ENCODE measurements at places on chromosomes 6 and 20.

DNA sequence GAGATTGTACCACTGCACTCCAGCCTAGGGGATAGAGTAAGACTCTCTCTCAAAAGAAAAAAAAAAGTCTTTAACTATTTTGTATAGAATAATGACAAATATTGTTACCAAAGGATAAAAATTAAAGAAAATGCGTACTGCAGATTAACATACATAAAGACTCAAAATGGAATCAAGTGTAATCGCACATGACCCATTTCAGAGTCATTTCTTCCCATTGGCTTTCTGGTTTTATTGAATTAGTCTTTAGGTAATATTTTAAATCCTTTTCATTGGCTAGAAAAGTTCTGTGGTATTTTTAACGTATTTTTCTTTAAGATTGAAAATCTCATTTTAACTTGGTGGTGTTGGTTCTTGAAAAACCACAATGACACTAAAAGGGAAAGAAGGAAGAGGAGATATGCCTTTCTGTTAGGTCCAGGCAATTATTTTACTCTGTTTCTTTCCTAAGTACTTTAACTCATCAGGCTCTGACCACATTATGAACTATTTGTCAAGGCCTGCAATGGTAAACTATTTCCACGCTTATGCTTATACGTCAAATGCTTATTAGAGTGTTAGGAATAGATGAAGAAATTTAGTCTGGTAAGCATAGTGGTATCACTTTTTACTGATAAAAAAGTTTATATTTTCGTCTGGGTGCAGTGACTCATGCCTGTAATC is 52.3 kb downstream of the PLEKHG1 start:
- no peak for DNase-seq

DNA sequence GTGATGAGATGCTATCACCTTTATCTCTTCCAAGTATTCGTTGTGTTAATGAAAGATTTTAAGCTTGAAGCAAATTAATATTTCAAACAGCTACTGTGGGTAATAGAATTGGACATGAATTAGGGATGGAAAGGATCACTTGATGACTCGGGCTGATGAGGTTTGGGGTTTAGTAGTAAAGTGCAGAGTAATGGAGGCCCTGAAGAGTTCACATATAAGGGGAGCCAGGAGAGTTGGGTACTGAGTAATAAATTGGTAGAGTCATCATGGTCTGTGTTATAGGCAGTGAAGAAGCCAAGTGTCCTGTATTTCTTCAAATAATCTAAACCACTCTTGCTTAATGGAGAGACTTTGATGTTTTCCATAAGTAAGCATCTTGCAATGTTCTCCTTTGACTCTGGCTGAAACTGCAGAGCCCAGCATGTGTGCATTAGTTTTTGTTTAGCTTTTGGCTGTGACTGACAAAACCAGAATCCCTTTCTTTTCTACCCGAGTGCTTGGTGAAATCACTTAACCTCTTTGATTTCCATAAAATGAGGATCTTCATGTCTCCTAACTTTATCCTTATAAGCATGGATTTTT is 57.6 kb downstream of the L3MBTL3 start:
- no peak for DNase-seq

DNA sequence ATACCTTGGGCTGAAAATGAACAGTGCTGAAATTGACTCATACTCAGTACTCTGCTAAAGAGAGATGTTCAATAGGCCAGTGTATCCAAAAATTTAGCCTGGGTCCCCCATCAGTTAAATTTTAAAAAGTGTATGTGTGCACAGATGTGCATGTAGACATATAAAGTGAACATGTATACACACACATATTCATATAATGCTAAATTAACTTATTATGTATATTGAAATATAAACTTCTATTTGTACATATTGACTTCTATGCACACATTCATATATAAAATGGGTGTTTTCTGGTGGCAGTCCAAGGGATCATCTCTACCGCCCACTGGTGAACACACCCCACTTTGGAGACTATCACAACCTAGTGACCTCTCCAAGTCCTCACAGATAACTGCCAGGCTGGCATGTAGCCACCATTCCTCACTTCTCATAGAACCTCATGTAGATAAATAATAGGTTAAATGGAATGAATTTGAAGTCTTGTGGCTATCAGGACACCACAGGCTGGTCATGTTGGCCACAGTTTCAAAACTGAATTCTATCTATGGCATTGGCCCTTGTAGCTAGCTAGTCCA is 8.8 kb downstream of the SLC22A16 start:
- no peak for DNase-seq

DNA sequence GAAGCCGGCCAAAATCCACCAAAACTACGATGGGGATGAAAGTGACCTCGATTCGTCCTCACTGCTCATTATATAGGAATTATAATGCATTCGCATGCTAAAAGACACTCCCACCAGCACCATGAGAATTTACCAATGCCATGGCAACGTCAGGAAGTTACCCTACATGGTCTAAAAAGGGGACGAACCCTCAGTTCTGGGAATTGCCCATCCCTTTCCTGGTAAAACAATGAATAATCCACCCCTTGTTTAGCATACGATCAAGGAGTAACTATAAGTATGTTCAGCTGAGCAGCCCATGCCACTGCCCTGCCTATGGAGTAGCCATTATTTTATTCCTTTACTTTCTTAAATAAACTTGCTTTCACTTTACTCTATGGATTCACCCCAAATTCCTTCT is 20.1 kb upstream of the FAM110A start:
- no peak for DNase-seq

DNA sequence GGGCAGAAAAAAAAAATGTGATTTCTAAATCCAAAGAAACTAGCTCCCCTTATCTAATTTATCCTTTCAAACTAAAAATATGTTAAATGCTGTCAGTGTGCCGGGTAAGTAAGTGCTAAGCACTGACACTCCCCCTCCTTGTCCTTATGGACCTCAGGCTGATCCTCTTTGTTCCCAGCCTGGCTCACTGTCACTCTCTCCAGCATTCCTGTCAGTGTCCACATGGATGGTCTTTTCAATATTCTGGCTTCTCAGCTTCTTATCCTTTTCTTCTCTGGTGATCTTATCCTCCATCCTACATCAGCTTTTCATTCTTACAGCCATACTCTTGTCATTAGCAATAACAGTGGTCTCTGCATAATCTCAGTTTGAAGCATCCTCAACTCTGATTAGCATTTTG is 55.0 kb downstream of the BCKDHB start:
- no peak for DNase-seq

DNA sequence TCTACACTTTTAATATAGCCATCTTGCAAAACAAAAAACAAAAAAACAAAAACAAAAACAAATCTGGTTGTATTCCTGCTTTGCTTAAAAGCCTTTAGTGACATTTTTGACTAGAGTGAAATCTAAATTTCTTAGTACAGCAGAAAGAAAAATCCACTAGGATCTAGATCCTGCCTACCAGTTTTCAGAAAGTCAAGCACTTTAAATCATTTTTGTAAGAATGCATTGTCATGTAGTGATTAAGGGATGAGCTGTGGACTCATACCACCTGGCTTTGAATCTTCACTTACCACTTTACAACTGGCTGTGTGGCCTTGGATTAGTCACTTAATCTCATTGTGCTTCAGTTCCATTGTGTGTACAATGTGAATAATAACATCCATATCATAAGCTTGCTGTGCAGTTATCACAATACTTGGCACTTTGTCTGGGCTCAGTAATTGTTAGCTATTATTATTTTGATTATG is 4.0 kb downstream of the MKKS start:
- DNase-seq, result no peak

- no peak for DNase-seq
Measured at GRCh38 chr6:16828058-16828457, 66.8 kb upstream of the ATXN1 start.

- no peak for DNase-seq
Measured at GRCh38 chr6:20467437-20467836, 65.8 kb downstream of the E2F3 start.

DNA sequence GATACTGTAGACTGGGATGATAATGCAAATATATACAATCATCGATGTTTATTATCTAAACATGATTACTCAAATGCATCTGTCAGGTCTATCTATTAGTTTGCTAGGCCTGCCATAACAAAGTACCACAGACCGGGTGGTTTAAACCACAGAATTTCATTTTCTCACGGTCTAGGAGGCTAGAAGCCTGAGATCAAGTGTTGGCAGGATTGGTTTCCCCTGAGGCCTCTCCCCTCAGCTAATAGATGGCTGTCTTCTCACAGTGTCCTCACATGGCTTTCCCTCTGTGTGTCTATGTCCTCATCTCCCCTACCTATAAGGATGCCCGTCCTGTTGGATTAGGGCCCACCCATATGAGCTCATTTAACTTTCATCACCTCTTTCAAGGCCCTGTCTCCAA is 512.6 kb upstream of the SLC35B3 start:
- DNase-seq, result no peak

- no peak for DNase-seq
Measured at GRCh38 chr6:115733426-115733825, 327.3 kb downstream of the FRK start.

DNA sequence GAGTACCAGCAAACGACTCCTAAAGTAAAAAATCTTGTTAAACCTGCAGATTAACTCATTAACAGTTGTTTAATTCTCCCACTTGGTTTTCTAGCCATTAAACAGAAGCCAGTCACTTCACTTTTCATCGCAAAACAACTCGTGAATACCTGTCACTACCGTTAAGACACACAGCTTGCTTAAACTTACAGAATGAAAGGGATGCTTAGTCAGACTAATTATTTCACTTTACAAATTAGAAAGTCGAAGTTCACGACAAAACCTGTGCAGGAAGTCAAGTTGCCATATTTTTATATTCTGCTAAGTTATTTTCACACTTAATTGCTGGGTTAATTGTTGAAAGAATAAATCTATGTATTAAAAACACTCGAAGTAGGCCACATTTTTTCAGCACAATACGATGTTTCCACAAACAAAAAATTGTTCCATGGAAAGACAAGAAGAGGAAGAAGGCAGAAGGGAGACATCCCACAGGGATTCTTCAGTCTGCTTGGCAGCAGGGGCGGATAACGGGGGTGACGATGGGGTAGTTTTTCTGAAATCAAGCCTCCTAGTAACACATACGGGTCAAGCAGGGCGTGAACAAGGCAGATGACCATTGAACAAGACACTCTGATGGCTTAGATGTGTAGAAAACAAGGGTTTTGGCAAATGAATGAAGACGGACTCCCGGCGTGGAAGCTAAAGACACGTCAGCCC is 933 bp downstream of the SSR1 start:
- no peak for DNase-seq

GRCh38 chr6:8905757-8906156 is 470.4 kb upstream of the SLC35B3 start:
- no peak for DNase-seq

- no peak for DNase-seq
Measured at GRCh38 chr6:113500221-113500620, 356.9 kb upstream of the MARCKS start.

DNA sequence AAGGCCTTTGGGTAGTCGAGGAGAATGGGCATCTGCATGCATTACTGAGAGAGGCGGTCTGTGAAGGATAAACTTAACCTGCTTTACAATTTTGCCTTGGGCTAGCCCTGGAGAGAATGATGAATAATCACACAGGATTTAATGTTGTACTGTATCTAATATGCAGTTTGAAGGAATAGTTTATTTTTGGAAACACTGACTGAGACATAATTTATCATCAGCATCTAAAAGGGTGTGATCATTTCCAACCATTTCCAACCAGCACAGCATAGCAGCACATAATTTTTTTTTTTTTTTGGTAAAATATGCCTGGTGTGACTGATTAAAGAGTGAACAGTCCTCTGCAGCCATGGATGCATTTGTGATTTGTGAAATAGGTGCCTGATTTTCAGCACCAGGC is 519.5 kb downstream of the PHF3 start:
- no peak for DNase-seq

DNA sequence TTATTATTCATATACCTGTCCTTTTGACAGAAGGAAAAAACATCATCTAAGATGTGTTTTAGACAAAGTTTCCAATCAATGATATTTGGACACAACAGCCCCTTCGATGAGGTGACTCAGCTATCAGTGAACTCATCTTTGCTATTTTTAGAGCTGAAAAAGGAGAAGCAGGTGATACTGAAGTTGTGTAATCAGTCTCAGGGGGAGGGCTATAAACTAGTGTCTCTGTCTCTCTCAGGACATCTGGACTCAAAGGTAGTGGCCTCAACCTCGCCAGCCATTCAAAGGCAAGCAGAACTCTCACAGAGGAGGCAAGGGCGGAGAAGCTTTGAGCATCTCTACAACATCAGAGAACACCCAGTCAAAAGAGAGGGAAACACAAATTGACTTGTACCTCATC is 135.4 kb downstream of the BFSP1 start:
- no peak for DNase-seq

GRCh38 chr6:32290886-32291450 is 67.1 kb upstream of the NOTCH4 start:
- DNase-seq, result no peak

DNA sequence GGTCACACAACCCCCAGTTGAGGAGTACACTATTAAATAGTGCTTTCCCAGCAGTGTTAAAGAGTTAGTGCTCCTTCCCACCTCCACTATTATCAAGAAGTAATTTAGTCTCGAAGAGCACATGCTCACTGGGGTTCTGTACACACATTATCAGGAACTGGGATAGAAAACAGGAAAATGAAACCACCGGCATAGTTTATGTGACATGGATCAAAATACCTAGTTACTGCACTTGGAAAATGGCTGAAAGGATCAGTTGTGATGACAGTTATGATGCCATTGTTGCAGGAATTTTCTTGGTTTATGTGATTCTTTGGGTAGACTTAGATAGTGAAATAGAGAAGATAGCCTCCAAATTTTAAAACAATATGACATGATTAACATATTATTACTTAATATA is 152.9 kb downstream of the AKAP7 start:
- no peak for DNase-seq

GRCh38 chr6:31713991-31714684 is 1.0 kb upstream of the LY6G6D start:
- no peak for DNase-seq

- no peak for DNase-seq
Measured at GRCh38 chr6:82143041-82143481, 104.5 kb downstream of the IBTK start.

DNA sequence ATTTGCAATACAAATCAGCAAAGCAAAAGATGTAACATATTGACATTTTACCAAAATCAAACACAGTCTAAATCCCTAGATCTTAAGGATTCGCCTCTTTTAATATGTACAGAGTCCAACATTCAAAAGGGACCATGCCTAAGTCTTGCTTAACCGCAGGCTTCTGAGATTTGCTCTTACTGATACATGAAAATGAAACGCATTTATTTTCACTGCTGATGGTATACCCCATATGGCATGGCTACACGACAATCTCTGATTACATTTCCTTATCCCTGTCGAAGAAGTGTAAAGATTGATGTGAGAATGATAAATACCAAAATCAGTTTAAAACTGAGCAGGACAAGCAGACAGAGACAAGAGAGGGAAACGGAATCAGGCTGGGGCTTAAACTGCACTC is 75.4 kb downstream of the KIF16B start:
- DNase-seq, result no peak

GRCh38 chr6:91713911-91714310 is 1127.0 kb upstream of the MAP3K7 start:
- DNase-seq, result no peak

GRCh38 chr20:42974347-42974746 is 215.4 kb downstream of the PTPRT start:
- no peak for DNase-seq

- DNase-seq, result peak; percentile 89
Measured at GRCh38 chr20:58651946-58652605, 993 bp downstream of the STX16 start.
